ENCODE measurements at places on chromosomes 11 and 22. TPM values are rescaled to one million over a fixed set of nuclear protein-coding genes. Genes with fewer than 3 reads are reported as not detected.

Gene TMEM135
- total RNA-seq = 11.2 TPM

Gene SLC7A4
- 1.8 TPM for total RNA-seq

DNA sequence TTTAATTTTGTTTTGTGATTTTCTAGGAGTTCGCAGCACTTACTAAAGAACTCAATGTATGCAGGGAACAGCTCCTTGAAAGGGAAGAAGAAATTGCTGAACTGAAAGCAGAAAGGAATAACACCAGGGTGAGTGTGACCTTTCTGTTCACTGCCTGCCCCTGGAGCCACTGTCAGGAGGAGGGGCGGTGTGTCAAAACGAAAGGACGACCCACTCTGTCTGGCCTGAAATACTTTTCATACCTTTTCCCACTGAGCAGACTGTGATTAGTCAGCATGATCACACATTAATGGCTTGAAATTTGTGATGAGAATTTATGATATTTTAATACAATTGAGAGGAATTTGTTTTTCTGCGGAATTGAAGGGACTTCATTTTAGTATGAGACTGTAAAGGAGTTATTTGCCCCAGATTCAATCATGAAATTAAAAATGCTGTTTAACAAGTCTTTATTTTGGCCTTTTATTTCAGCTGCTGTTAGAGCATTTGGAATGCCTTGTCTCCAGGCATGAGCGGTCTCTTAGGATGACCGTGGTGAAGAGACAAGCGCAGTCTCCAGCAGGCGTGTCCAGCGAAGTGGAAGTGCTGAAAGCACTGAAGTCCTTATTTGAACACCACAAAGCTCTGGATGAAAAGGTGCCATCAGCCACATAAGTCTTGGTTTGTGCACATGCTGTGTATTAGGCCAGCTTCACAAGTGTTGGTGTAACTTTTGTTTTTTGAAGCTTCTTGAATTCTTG is 54.1 kb downstream of the PPFIA1 start:
- DNase-seq = no peak

Gene PDGFD
- total RNA-seq = 43.1 TPM

Gene LDHAL6A
- total RNA-seq = not detected

- no peak for DNase-seq
Observed at GRCh38 chr22:46841522-46841921, 79.1 kb downstream of the TBC1D22A start.

GRCh38 chr22:33605666-33606065 is 314.6 kb downstream of the LARGE1 start:
- DNase-seq = no peak

Gene IL10RA
- total RNA-seq = 7.3 TPM

- no peak for DNase-seq
Observed at GRCh38 chr11:118314988-118315411, 10.5 kb downstream of the CD3E start.

DNA sequence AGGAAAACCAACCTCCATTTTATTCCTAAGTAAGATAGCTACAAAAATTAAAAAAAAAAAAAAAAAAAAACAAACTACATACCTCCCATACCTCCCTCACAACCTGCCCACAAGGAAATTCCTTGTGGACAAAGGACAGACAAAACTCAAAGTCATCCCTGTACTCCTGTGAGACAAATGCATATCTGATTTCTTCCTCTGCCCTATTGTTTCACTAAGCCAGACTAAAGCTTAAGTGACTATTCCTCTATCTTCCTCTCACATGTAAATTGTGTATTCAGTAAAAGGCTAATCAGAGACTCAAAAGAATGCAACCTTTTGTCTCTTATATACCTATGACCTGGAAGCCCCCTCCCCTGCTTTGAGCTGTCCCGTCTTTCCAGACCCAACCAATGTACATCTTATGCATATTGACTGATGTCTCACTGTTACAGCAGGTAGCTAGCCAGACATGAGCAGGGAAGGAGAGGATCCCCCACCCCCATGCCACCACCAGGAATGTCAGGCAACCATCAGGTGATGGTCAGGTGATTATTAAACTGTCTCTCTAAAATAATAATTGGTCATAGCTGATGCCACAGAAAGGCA is 289.4 kb downstream of the SBF2 start:
- DNase-seq = no peak

DNA sequence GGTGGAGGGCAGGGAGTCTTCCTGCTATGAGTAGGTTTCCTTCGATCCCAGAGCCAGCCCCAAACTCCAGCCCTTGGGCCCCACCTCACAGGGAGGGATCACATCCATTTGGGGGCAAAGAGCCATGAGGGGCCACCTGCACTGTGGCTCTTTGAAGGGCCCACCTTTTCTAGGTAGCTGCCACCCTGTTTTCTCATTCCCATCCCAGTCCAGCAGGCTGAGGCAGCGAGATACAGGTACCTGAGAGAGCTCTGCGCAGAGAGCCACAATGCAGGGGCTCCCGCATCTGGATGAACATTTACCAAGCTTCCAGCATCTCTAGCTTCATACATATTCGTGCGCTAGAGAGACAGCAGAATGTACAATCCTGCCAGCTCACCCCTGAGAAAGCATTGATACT is 16.3 kb downstream of the FXYD6 start:
- no peak for DNase-seq

Gene TYR
- not detected for total RNA-seq

Gene SCGB1A1
- total RNA-seq = not detected

GRCh38 chr11:60130496-60130895 is 42.0 kb downstream of the MS4A2 start:
- peak; percentile 22 for DNase-seq

GRCh38 chr11:67500831-67501715 is 4.1 kb downstream of the PITPNM1 start:
- DNase-seq = no peak

Gene SLC6A5
- not detected for total RNA-seq

- DNase-seq = no peak
Observed at GRCh38 chr11:109864834-109865547, 228.2 kb upstream of the ZC3H12C start.

GRCh38 chr11:1642288-1643145 is 12.9 kb downstream of the KRTAP5-5 start:
- no peak for DNase-seq

Gene TBX10
- total RNA-seq = not detected

Gene EEF1G
- total RNA-seq = 1,161 TPM

DNA sequence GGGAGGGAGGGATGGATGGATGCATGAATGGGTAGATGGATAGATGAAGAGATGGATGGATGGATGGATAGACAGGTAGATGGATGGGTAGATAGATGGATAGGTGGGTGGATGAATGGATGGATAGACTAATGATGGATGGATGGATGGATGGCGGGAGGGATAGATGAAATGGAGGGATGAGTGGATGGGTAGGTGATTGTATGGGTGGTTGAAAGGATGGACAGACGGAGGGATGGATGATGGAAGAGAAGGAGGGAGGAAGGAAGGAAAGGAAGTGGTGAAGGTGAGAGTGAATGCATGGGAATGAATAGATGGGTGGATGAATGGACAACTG is 3.7 kb upstream of the TNNT3 start:
- no peak for DNase-seq

- no peak for DNase-seq
Observed at GRCh38 chr11:8080674-8081590, at the start of gene TUB. Gene TUB (plus strand): TSS chr11:8081211. CDS start chr11:8081511, 300 bp downstream.

GRCh38 chr22:23070418-23071229 is at the start of gene GNAZ:
Gene GNAZ (plus strand): TSS chr22:23070519. CDS start chr22:23095696, 25,177 bp downstream.
- no peak for DNase-seq

DNA sequence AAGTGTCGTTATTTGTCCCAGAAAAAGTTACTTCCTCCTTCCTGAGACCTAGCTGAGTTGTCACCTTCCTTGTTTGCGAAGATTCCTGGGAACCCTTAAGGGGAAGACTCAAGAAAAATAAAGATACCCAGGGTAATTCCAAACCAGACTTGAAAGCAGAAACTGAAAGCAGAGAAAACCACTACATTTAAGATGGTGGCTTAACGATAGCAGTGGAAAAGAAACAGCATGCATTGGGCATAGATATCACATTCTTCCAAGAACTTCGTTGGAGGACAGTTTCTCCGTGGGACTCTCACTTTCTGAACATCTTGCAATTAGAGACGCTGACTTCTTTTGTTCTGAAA is 89.1 kb downstream of the FAM76B start:
- no peak for DNase-seq

GRCh38 chr22:27247701-27248434 is 553.7 kb downstream of the MN1 start:
- peak; percentile 55 for DNase-seq

- DNase-seq = no peak
Observed at GRCh38 chr11:12764187-12764914, 90.1 kb downstream of the TEAD1 start.

DNA sequence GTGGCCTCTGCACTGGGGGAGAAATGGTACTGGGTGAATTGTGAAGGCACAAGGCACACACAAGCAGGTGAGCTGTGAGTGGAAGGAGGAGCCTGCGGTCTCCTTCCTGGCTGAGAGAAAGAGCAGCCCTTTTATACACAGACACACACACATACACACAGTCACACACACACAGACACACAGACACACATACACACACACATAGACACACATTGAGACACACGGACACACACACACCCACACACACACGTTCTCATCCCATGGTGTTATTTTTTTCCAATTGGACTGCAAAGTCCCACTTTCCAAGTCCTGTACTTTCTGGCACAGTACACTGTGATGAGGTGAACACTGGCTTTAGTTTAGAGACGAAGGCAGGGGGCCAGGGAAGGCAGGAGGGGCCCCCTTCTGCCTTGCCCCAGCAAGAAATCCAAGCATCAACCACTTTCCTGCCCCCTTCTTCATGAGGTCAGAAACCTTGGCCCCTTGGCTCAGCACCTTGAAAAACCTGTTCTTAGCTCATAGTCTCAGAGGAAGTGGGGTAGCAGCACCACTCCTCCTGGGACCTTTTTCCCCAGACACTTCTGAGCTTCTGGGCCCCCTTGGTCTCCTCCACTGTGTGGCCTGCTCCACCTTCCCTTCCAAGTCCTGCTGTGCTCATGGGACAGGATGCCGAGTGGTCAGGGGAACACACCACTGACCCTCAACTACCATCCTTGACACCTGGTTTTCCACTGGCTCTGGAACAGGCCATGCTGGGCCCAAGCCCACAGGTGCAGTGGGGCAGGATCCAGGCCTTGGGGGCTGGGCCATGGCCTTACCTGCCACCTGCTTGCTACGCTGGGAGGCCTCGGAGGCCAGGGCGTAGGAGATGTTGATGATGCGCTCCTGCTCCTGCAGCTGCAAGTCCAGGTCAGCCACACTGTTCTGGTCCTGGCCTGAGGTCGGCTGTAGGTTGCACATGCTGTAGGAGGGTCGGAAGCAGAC is 43.8 kb downstream of the C11orf58 start:
- DNase-seq = no peak

Gene SCN4B
- total RNA-seq = 0.33 TPM

GRCh38 chr22:23237201-23237798 is 57.0 kb downstream of the BCR start:
- peak; percentile 72 for DNase-seq

Gene FAM111B
- not detected for total RNA-seq

Gene CASP5
- not detected for total RNA-seq

DNA sequence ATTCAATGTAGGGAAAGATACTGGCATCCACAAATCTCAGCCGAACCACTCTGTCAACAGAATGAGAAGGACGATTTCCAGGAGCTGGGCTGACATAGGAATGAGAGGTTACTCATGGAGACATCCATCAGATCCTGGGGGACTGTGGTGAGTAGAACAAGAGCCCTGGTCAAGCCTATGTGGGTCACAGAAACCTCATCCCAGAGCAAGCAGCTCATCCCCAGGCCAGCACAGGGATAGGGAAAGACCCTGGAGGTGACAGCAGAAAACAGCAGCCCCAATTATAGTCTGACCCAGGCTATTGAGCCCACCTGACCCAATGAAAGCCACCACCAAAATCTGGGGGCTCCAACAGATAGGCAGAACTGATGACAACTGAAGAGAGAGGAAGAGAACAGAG is 128.0 kb upstream of the SERPIND1 start:
- DNase-seq = no peak

Gene RASSF10
- total RNA-seq = not detected

DNA sequence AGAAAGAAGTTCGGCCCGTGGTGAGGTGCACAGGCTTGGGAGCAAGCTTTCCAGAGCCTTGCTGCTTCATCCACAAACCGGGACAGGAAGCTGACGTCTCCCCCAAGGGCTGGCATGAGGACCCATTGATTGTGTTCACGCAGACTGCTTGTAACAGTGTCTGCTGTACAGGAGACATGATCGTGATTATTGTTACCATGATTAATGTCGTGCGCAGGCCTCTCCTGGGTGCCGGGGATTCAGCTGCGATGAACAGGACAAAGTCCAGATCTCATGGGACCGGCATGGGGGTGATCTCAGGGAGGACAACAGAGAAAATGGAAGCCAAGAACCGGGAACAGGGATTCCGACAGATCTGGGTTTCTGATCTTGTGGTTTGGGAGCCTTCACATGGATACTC is 219.9 kb downstream of the BRD1 start:
- DNase-seq = no peak

- DNase-seq = no peak
Observed at GRCh38 chr22:20659920-20660319, 114.0 kb upstream of the SERPIND1 start.

GRCh38 chr11:67117672-67118180 is 1.3 kb upstream of the KDM2A start:
- peak; percentile 7 for DNase-seq

- DNase-seq = no peak
Observed at GRCh38 chr22:27317096-27317495, 484.5 kb downstream of the MN1 start.

DNA sequence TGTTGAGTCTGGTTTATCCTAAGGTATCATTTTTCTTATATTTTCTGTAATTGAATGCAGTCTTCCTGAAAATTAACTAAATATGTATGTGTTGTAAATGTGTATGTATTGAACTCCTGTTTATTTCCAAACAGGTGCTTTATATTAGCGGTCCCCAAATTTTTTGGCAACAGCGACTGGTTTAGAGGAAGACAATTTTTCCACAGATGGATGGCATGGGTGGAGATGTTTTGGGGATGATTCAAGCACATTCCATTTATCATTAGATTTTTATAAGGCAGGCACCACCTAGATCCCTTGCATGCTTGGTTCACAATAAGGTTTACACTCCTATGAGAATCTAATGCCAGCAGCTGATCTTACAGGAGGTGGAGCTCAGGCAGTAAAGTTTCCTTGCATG is 210.5 kb upstream of the ANO3 start:
- DNase-seq = no peak

DNA sequence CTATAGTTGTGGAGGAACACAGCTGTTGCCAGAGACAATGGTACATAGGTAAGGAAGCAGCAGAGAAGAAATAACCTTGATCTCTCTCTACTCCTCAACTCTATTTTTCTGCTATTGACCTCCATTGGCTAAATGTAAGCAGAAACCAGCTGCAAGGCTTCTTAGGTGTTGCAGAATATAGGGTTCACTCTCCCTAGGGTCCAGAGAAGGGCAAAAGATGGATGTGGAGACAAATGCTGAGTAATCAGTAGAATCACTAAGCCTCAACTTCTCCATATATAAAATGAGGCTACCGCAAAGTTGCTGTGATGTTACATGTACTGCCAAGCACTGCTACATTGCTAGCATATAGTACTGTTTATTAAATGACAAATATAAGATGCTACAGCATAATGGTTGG is 120.6 kb downstream of the PDE3B start:
- no peak for DNase-seq

Data from body of pancreas (tissue), 4 donors.